ENCODE measurements at places on chromosomes 12 and 14.
A peak's percentile ranks its signal among the peaks of the same experiment; 100 is the strongest.

DNA sequence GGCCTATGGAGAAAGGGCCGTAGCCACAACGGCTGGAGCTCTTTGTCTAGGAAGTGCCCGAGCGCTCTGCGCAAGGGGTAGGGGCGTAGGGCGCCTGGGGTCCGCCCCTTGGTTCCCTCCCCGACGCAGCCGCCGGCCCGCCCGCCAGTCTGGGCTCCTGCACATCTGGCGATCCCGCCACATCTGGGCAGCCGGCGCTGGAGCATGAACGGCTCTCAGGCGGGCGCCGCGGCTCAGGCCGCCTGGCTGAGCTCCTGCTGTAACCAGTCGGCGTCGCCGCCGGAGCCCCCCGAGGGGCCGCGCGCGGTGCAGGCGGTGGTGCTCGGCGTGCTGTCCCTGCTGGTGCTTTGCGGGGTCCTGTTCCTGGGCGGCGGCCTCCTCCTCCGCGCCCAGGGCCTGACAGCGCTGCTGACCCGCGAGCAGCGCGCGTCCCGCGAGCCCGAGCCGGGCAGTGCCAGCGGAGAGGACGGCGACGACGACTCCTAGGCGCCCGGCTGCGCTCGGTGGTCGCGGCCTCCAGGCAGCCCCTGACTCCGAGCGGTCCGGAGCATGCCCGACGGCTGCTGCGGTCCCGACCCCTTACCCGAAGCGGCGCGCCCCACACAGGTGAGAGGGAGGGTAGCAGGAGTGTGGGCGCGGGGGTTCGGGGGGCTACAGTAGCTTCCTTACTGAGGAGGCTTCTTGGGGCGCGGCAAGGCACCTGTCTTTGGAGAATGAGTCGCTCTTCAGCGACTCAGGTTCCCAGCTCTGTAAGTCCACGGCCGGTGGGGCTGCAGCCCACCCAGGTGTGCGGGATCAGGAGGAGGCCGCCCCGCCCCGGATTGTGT is at the start of gene SMIM41:
SMIM41 (plus strand) TSS at position 129 of the 827 bp plus-strand sequence; CDS start at position 205, 76 bp downstream.
- DNase-seq: no peak

DNA sequence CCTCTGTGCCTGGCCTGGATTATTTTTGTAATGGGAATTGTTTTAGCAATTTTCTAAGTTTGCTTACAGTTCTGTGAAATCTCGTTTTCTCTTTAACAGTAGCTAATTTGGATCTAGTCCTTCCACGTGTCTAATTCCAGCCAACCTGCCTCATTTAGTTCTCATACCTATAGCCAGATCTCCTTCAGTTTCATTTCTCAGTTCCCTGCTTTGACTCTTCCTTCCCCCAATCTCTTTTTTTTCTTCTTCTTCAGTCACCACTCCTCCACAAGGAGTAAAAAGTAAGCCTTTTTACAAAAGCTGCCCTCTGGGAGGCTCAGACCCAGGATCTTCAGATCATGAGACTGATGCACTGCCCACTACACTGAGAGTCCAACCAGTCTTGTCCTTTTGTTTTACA is 1.4 kb downstream of the THTPA start:
- no peak for DNase-seq

GRCh38 chr14:24875991-24876878 is 173.7 kb downstream of the STXBP6 start:
- no peak for DNase-seq

GRCh38 chr12:85029456-85029855 is 6.6 kb downstream of the TSPAN19 start:
- no peak for DNase-seq

DNA sequence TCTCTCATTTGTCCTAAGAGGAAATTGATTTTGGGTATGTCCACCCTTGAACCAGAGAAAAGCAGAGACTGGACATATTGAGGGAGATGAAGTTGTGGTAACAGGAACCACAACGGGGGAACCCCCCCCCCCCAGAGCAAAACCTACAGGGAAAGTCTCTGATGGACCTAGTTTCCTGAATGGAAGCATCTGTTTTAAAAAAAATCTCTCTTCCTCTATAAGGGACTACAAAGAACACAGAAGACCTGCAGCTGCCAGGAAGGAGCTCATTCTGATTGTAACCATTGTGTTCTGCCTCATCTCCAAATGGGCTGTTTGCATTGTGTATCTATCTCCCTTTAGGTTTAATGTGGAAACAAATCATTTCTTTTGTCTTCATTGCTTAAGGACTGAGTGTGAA is 13.4 kb downstream of the C1S start:
- no peak for DNase-seq

DNA sequence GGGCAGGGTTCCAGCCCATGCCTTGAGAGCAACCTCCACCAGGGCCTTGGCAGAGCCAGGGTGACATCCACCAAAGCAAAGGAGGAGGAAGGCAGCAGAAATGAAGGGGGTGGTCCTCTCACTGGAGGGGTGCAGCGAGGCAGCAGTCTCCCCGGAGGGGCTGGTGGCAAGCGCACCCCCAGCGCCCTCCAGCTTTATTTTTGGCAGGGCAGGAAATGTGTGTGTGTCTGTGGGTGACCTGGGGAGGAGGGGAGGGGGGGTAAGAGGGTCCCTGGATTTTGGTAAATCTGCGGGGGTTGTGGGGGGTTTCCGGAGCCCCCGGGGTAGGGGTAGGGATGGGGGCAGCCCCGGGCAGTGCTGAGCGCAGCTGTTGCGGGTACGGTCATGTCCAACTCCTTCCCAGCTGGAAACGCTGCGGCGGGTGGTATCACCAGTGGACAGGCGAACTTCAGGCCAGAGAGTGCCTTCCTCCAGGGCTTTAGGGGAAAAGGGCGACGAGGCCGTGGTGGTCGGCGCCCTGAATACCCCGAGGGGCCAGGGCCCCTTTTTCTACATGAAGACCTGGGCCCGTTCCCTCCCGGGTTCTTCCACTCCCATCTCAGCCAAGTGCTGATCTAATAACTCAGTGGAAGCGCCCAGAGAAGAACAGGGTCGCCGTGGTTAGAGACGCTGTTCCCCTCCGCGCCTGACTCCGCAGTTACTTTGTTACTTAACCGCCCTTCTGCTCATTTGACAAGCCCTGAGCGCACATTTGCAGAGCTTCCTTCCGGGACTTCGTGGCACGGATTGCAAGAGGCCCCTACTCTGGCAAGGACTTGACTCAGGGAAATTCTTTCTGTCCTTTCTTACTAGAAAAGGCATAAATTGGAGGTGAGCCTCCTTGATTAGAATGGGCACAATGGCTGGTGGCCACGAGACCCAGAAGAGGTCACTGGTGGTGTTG is 55.2 kb downstream of the FOS start:
- DNase-seq: peak; percentile 36

- no peak for DNase-seq
Measured at GRCh38 chr14:69953266-69953915, 74.2 kb downstream of the SMOC1 start.

DNA sequence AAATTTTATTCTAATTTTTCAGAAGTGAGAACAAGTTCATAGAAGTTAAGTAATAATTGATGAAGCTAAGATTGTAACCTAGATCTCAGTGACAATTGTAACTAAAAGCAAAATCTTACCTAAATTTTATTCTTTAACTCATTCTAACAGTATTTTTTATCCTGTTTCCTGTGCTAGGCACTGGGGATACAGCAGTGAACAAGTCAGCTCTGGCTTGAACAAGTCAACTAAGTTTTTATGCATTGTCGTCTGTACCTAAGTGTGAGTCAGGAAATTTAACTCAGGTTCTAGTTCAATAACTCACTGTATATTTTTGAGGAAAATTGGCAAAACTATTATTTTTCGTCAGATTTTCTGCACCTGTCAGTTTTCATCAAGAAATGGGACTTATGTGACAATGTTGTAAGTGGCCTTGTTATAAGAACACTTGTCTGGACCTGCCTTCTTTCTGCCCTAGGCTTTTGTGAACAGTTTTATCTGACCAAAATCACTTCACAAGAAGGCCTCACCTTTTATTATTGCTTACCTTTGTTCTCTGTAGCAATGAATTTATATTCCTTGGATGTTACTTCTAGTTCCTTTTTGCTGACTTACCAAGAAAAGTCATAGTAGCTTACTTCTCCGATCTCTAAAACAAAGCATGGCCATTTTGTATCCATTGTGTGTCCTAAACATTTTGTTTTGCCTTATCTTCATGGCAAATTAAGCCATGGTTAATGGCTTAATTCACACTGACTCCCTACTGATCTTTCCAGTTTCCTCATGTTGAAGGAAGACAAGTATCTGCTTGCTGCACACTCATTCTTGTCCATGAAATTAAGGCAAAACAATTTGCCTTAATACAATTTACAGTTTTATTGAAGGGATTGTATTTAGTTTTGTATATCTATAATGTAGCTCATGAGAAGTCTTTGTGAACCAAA is 2.7 kb downstream of the TMTC3 start:
- no peak for DNase-seq

DNA sequence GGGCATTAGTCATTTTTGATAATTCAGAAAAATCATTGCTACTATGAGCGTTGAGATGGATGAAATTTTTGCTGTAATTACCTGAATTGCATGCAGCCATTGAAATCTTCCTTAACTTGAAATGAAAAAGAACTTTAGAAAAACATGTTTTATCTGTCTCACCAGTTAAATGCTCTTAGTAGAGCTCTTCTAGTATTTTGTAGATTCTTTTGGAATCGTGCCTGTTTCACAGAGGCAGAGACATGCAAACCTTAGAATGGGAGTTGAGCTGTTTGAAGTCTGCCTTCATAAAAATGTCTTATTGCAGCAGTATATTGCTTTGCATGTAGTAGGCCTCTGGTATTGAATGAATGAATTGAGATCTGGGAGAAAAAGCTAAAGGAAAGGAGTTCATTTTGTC is 4.2 kb downstream of the PEX5 start:
- no peak for DNase-seq

GRCh38 chr12:58369576-58369975 is 428.2 kb downstream of the ATP23 start:
- no peak for DNase-seq
